Activated effector memory CD4-positive, alpha-beta T cell treated with Interleukin-2 at 50 U/mL for 16 hours (primary cell): ENCODE measurements at places on chromosomes 13 and 19.

GRCh38 chr19:10122045-10122444 lies 2.3 kb upstream of the EIF3G start:
- no peak for DNase-seq

- DNase-seq, result peak; percentile 10
Observed at GRCh38 chr19:3285647-3286176, 61.3 kb downstream of the CELF5 start.

DNA sequence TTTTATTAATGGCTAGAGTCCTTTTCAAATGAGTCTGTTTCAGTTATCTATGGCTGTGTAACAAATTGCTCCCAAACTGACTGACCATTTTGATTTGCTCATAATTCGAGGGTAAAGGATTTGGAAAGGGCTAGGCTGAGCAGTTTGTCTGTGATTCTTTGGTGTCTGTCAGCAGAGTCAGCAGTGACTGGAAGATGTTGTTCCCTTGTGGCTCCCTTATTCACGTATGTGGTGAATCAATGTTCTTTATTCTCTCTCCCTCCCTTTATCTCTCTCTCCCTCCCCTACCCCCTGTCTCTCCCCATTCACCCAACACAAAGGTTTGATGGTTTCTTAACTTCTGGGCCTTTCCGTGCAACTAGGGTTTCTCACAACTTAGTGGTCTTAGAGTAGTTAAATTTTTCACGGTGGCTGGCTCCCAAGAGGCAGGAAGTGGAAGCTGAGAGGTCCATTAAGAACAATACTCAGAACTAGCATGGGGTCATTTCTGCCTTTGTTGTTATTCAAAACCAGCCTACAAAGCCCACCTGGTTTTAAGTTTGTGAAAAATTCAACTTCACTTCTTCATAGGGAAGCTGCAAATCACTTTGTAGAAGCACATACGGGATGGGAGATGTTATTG lies 772.5 kb upstream of the SLITRK1 start:
- DNase-seq, result no peak

- DNase-seq, result no peak
Observed at GRCh38 chr19:35757231-35757748, 461 bp upstream of the HSPB6 start.

GRCh38 chr13:93307651-93308050 lies 81.0 kb downstream of the GPC6 start:
- DNase-seq, result no peak

DNA sequence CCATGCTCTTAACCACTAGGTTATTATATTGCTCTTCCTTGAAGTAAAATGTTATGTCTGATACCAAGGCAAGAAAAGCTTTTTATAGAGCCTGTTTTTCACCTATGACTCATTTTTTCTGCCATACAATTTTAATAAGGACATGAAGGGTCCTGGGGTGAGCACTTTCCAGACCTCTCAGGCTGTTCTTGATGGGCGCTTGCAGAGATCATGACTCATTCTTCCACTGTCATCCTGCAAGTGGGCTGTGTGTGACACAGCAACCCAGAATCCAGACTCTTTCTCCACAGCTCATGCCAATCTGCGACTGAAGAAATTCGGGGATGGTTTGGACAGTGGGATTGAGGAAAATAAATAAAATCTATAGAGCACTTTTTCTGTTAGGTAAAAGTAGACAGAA lies 506.7 kb upstream of the NBEA start:
- DNase-seq, result no peak

GRCh38 chr13:23715762-23716235 lies 145.6 kb downstream of the TNFRSF19 start:
- DNase-seq, result no peak

DNA sequence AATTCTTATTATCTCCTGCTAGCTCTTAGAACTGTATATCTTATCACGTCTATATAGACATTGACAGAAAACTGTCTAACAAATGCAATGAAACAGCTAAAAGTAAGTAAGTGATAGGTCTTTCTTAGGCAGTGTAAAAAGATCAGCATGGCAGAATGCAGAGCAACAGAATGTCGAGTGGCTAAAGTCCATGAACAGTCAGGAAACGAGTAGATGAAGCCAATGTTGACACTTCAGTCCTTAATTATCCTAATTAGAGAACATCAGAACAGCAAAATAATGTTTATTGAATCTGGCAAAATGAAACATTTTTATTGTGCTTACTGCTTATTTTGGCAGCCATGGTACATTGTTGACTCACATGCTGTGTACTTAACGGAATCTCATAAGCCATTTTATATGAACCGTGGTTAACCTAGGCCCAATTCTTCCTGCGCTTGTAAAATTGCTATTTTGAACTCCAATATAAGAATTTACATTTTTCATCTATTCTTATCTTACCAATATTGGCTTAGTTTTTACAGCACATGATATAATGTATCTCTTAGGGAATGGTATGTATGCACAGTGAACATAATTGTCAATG lies 748.1 kb downstream of the DACH1 start:
- DNase-seq, result no peak

- no peak for DNase-seq
Observed at GRCh38 chr19:54373781-54374631, 9.3 kb upstream of the LAIR1 start.

DNA sequence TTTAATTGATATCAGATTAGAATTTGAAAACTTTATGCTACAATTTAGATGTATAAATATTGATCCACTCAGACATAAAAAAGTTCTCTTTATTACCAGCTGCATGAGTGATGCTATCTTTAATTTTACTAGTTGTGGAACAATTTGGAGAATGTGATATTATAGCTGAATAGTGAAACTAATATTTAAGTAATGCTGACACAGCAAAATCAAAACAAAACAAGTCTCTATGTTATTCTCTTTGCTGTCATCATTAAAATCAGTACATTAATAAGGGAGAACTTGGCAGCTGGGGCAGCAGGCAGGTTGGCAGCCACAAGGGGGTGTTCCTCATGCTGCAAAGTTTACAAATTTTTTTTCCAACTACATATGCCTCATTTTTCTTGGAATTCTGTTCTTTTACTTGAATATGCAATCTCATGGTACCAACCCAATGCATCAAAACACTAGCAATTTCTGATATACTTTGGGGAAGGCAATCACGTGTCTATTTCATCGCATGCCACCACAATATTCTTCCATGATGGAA lies 585.3 kb downstream of the FGF9 start:
- no peak for DNase-seq

DNA sequence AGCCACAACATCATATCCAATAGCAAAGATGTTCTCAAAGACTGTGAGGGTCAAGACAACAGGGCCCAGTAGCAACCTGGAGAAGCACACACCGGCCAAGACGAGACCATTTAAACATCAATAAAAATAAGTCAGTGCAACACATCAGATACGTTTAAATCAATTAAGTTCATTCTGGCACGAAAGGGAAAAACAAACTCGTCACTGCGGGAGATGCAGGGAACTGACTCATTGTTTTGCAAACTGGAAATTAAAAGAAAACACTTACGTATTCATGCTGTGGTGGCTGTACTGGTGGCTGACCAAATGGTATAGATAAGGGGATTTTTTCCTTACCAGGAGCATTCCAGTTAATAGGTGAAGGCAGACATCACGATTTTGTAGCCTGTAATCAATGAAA lies 26.3 kb upstream of the SLC15A1 start:
- DNase-seq, result no peak

DNA sequence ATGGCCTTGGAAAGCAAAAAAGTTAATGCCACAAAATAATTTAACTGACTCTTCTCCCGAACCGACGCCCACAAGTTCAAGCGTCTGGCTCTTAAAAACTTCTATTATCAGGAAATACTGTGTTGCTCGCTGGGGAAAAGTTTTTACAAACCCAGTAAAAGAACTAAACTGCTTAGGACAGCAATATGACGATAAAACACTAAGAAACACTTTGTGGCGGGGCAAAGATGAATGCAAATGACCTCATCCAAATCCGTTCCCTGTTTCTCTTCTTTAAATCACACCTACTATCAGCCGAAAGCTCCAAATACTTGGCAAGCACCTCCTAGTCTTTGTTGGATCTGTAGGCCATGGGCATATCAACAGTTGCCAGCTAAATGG lies 4.9 kb downstream of the SIGLEC11 start:
- no peak for DNase-seq

DNA sequence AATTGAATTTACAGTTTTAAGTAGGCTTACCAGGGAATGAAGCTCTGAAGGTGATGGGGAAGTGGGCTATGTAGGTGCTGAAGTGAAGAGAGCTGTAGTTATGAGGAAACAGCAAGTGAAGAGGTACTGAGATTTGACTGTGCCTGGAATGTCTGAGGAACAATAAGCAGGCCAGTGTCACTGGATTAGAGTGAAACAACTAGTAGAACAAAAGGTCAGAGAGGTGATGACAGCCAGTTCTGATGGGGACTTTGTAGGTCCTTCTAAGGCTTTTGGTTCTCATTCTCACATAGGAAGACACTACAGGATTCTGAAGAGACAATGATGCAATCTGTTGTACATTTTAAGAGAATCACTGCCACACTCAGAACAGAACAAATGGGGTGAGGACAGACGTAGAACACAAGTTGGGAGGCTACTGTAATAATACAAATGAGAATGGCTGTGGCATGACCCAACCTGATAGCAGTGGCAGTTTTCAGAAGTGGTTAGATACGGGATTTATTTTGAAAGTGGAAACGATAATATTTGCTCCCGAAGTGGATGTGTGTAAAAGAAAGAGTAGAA lies 130.8 kb downstream of the MYCBP2 start:
- no peak for DNase-seq

DNA sequence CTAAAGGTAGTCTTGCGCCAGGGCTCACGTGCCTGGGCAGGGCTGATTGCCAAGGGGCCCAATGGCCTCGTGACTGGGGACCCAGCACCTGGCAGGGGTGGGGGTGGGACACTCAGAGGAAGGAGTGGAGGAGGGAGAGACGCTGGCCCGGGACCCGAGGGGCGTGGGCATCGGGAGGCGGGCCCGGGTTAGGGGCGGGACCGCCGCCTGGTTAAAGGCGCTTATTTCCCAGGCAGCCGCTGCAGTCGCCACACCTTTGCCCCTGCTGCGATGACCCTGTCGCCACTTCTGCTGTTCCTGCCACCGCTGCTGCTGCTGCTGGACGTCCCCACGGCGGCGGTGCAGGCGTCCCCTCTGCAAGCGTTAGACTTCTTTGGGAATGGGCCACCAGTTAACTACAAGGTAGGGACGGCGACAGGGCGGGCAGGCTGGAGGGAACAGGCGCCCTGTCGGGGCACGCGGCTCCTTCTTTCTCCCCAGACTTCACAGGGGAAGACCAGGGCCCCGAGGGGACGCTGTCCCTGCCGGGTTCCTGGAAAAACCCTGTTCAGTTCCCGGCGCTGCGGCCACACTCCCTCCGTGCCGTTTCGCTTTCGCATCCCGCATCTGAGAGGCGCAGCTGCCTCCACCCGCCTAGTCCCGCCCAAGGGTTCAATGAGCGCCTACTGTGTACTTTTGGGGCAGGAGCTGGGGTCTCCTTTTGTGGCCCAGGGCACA lies at the start of gene IFI30:
IFI30 (plus strand) TSS at position 242 of the 717 bp plus-strand sequence; CDS start at position 271, 29 bp downstream.
- DNase-seq, result peak; percentile 53

- no peak for DNase-seq
Observed at GRCh38 chr19:54473892-54474372, 836 bp upstream of the CDC42EP5 start.

GRCh38 chr13:39688278-39688677 lies 32.8 kb downstream of the COG6 start:
- no peak for DNase-seq

DNA sequence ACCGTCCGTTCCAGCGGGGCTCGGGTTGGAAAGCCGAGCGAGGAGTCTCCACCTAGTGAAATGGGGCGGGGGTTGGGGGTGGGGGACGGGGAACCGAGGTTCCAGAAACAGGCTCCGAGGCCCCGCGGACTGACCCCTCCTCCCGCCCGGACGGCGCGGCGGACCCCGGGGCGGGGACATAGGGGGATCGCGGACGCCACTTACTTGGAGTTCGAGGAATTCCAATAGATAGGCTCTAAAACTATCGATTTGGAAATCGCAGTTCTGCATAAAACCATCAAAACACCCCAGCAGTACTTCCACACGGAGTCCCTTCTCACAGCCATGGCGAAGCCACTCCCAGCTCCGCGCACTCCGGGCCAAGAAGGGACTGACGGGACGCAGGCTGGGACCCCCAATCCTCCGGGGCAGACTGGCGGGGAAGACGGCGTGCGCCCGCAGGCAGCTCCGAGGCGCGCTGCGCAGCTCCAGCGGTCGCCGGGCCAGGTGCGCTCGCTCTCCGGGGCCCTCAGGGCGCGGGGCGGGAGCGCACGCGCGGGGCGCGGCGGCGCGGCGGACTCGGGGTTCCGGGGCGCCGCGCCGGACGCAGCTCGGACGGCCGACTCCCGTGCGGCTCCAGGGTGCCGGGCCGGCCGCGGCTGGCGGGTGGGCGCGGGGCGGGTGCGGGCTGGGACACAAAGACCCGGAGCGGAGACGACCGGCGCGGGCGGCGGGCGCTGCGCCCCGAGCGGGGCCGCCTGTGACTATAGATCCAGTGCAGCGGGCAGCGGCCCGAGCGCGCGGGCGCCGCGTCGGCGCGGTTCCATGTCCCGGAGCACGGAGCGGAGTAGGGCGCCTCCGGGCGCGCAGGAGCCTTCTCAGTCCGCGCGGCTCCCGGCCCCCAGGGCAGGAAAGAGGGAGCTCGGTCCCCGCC lies 567 bp downstream of the EFNB2 start:
- peak; percentile 5 for DNase-seq

GRCh38 chr19:13010992-13011652 lies 15.8 kb downstream of the NFIX start:
- DNase-seq, result no peak

DNA sequence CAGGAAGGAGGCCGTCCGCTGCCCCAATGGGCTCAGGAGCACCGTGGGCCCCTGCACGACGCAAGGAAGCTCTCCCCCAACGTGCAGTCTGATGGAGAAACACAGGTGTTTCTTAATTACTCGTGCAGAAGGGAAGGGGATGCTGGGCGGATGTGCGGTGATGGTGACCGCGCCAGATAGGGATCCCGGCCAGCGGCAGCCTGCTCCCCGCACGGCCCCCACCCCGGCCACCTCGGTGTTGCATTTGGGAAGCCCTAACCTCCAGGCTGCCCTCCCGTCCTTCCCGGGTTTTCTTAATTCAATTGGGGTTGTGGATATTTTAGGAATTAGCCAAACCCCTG lies 254.4 kb downstream of the ZNF536 start:
- no peak for DNase-seq

DNA sequence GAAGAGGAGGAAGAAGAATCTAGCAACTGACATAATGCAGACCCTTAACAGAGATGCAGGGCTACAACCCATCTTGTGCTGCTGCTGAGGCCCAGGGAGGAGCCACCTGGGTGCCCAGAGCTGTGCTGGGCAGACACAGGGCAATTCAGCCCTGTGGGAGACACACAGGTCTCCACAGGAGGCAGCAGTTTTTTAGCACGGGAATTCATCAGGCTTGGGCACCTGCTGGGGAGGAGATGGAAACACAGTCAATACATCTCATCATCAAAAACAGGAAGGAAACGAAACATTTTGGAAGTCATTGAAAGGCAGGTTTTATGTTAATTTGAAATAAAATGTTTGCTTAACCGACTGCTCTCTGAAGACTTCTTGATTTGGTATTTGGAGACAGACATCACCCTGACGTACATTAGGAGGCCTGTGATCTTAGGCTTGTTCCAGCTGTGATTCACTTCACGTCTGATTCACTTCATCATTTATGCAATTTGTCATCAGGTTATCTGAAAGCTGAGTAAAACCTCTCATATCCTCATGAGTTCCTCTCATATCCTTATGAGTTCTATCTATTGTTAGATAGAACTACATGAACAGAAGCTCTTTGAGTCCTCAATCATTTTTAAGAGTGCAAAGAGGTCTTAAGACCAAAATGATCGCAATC lies 77.4 kb downstream of the CYSLTR2 start:
- DNase-seq, result no peak

- DNase-seq, result no peak
Observed at GRCh38 chr13:88459331-88459730, 788.2 kb downstream of the SLITRK5 start.

- no peak for DNase-seq
Observed at GRCh38 chr13:44768775-44769581, 192.8 kb upstream of the TSC22D1 start.
